DMS 273 treated with DMSO at 0.1 percent for 48 hours (cell line): ENCODE measurements at places on chromosomes 13 and 19.

GRCh38 chr19:42281146-42281826, 12.2 kb downstream of the CIC start:
- peak; percentile 55 for DNase-seq

DNA sequence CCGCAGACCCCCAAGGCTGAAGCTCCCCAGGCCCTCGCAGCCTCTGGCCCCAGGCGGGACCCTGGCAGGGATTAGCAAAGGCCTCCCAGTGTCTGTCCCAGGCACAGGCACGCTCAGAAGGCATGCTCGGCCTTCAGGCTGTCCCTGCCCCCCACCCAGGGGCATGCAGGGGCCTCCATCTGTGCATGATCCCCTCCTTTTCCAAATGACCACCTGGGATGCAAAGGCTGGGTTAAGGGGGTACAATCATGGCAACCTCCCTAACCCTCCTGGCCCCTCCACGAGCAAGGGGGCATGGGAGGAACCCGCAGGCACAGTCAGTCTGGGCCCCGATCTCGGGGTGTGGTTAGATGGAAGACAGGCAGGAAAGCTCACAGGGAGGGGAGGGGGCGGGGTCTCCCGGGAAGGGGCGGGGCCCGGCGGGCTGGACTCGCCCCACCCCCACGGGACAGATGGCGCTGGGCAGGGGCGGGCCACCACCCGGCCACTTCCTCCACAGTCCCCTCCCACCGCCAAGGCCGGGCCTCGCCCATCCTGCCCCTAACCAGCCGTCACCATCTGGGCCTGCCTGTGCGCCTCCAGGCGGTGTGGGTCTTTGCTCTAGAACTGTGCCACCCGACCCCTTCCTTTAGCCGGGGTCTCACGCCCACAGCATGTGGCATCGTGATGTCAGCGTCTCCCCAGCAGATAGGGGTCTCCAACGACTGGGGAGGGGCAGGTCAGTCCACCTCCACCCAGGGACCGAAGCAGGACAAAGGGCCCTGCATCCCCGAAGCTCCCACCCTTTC, 7.0 kb upstream of the REXO1 start:
- DNase-seq: peak; percentile 90

DNA sequence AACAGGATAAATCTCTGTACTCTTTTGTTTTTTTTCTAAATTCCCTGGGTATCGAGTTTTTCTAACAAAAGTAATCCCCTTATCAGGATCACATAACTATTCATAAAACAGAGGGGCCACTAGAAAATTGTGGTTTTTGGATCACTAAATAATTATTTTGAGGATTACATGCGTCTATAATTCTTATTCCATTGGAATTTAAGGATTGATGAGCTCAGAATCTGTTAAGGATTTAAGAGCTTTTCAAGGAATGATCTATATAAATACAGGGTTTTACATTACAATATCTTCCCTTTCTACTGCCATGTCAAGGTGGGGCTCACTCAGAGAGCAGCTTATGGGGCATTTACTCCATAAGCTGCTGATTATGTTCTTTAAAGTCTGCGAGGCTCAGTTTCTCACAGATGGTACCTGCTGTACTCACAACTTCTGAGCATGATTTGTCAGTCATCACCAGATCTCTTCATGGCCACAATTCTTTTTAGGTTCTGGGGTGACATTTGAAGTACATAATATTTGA, 449.8 kb downstream of the PCDH17 start:
- no peak for DNase-seq

GRCh38 chr19:18842166-18842565, 10.4 kb downstream of the UPF1 start:
- DNase-seq: no peak

- DNase-seq: peak; percentile 58
Observed at GRCh38 chr13:35833608-35834275, 297.4 kb downstream of the DCLK1 start.
